ENCODE measurements at places on chromosomes 6 and 20.

GRCh38 chr6:150514806-150515380 lies 84.8 kb upstream of the PLEKHG1 start:
- no peak for DNase-seq

DNA sequence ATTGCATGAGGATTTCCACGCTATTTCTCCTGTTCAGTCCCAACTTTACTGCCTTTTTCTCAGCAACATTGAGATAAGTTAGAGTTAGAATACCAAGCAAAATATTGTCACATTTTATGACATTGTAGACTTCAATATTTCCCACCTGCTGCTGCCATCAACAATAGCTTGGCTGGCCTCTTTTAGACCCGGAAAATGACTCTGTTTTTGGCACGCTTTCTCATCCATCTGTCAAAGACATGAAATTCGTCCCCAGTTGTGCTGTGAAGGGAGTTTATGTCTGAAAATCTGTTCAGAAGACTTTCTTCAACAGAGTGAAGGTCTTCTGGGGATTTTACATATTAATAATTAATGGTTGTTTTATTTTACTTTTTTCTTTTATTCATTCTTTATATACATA lies 857.3 kb downstream of the FRK start:
- no peak for DNase-seq

DNA sequence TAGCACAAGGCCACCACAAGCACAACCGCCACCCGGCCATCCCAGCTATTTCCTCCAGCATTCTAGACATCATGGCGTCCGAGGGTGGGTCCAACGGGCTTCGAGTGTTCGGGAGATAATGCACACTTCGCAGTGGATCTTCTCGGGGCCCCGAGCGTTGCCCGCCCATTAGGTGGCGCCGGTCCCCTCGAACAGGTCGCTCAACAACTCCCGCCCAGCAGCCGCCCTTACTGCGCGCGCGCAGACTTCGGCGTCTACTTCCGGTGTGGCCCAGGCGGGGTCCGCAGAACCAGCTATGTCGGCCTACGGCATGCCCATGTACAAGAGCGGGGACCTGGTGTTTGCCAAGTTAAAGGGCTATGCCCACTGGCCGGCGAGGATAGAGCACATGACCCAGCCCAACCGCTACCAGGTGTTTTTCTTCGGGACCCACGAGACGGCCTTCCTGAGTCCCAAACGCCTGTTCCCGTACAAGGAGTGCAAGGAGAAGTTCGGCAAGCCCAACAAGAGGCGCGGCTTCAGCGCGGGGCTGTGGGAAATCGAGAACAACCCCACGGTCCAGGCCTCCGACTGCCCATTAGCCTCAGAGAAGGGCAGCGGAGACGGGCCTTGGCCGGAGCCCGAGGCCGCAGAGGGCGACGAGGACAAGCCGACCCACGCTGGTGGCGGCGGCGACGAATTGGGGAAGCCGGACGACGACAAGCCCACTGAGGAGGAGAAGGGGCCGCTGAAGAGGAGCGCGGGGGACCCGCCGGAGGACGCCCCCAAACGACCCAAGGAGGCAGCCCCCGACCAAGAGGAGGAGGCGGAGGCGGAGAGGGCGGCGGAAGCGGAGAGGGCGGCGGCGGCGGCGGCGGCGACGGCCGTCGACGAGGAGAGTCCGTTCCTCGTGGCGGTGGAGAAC lies at the start of gene HDGFL1:
TSS of gene HDGFL1 (plus strand) at position 286 of the 904 bp plus-strand sequence. CDS start at position 296, 10 bp downstream.
- DNase-seq: no peak

GRCh38 chr20:51074062-51074461 lies 51.2 kb upstream of the KCNG1 start:
- DNase-seq: no peak

GRCh38 chr6:170284866-170285469 lies 5.9 kb downstream of the DLL1 start:
- DNase-seq: no peak

DNA sequence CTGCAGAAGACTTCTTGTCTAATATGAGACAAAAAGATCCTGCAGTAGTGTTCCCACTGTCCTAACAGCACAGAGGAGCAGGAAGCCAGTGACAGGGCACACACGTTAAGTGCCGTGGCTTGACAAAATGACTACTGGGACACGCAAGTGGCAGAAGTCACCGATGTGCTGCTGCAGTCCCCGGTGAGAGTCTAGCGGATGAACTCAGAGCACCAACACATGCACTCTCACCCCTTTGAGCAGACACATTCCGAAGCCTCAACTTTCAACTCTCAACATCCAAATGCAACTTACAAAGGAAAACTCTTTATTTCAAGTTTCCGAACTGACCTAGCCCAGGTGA lies 898 bp downstream of the LAMA4 start:
- peak; percentile 9 for DNase-seq

- DNase-seq: no peak
Measured at GRCh38 chr20:5401277-5401875, 84.6 kb upstream of the PROKR2 start.

GRCh38 chr20:43190332-43190953 lies 737 bp upstream of the PTPRT start:
- DNase-seq: no peak

All from hematopoietic multipotent progenitor cell treated with erythropoietin and hydrocortisone succinate and interleukin-3 and kit ligand, for 6 days (in vitro differentiated cells).